ENCODE measurements at places on chromosomes 6 and 20. TPM values are rescaled to one million over a fixed set of nuclear protein-coding genes. Genes with fewer than 3 reads are reported as not detected.

MICB gene
- 4.5 TPM for total RNA-seq

TMC2 gene
- 0.22 TPM for total RNA-seq

CST2 gene
- total RNA-seq = not detected

CST4 gene
- not detected for total RNA-seq

OR2J1 gene
- not detected for total RNA-seq

RHAG gene
- not detected for total RNA-seq

FGD2 gene
- total RNA-seq = 32.6 TPM

DNMT3B gene
- total RNA-seq = 0.39 TPM

ATP6V1G2 gene
- 1.1 TPM for total RNA-seq

NFATC2 gene
- 9.3 TPM for total RNA-seq

EGFL8 gene
- total RNA-seq = 15.5 TPM

SYNJ2 gene
- total RNA-seq = 7.5 TPM

CST5 gene
- total RNA-seq = not detected

CGA gene
- total RNA-seq = not detected

KIAA0408 gene
- 2.7 TPM for total RNA-seq

ZSCAN23 gene
- total RNA-seq = 1.5 TPM

DACT2 gene
- total RNA-seq = 0.48 TPM

DEF6 gene
- total RNA-seq = 7.8 TPM

OPN5 gene
- total RNA-seq = not detected

PABPC1L gene
- total RNA-seq = 10.1 TPM

HACE1 gene
- total RNA-seq = 12.1 TPM

COL19A1 gene
- total RNA-seq = not detected

TMEM242 gene
- total RNA-seq = 9.6 TPM

OR2H2 gene
- not detected for total RNA-seq

RAET1G gene
- total RNA-seq = 0.51 TPM

CRIP3 gene
- 0.58 TPM for total RNA-seq

CLIC5 gene
- total RNA-seq = 8.2 TPM

Measured in mesenteric fat pad (tissue), 1 donor.